ENCODE measurements at places on chromosomes 3 and 15. TPM values are rescaled to one million over a fixed set of nuclear protein-coding genes. Genes with fewer than 3 reads are reported as not detected.

Gene IL17RD
- total RNA-seq = 0.56 TPM

Gene TIGIT
- 0.13 TPM for total RNA-seq

Gene CLSTN2
- total RNA-seq = 3.0 TPM

Gene LRRC31
- not detected for total RNA-seq

Gene THRB
- 4.5 TPM for total RNA-seq

Gene ECE2
- total RNA-seq = not detected

Gene GOLGA8H
- total RNA-seq = 1.1 TPM

Gene DPPA2
- not detected for total RNA-seq

Gene CHDH
- under 0.01 TPM for total RNA-seq

Gene CHSY1
- 71.4 TPM for total RNA-seq

Gene ICE2
- total RNA-seq = 24.1 TPM

Gene MOBP
- total RNA-seq = not detected

Gene SOX2
- not detected for total RNA-seq

Gene ZNF774
- total RNA-seq = 2.8 TPM

Gene CKMT1B
- not detected for total RNA-seq

Gene ANKRD63
- total RNA-seq = not detected

Gene MBD4
- total RNA-seq = 18.3 TPM

Gene SLC35G2
- 11.4 TPM for total RNA-seq

Gene CTXN2
- not detected for total RNA-seq

Gene FBXO40
- total RNA-seq = not detected

Gene PCLAF
- 18.5 TPM for total RNA-seq

Gene C3orf49
- total RNA-seq = not detected

Gene ITIH1
- total RNA-seq = 0.56 TPM

Gene MINAR1
- 0.68 TPM for total RNA-seq

Gene PLA2G4E
- not detected for total RNA-seq
